ENCODE measurements at places on chromosomes 3 and 15.
A peak's percentile ranks its signal among the peaks of the same experiment; 100 is the strongest.

- H3K4me3 ChIP-seq: peak within 1 kb of the TSS; percentile 42
- no peak within 1 kb of the TSS for H3K27ac ChIP-seq
- H3K4me1 ChIP-seq: peaks cover 2% of the 10 kb centered on the region
- H3K36me3 ChIP-seq: no peaks in the 10 kb centered on the region
- peak; percentile 44 for DNase-seq
- peaks cover 34% of the 10 kb centered on the region for H3K27me3 ChIP-seq
Measured at GRCh38 chr15:89912674-89913396, at the start of gene ARPIN. ARPIN (minus strand) TSS chr15:89912952; CDS start chr15:89912835, 117 bp downstream.

DNA sequence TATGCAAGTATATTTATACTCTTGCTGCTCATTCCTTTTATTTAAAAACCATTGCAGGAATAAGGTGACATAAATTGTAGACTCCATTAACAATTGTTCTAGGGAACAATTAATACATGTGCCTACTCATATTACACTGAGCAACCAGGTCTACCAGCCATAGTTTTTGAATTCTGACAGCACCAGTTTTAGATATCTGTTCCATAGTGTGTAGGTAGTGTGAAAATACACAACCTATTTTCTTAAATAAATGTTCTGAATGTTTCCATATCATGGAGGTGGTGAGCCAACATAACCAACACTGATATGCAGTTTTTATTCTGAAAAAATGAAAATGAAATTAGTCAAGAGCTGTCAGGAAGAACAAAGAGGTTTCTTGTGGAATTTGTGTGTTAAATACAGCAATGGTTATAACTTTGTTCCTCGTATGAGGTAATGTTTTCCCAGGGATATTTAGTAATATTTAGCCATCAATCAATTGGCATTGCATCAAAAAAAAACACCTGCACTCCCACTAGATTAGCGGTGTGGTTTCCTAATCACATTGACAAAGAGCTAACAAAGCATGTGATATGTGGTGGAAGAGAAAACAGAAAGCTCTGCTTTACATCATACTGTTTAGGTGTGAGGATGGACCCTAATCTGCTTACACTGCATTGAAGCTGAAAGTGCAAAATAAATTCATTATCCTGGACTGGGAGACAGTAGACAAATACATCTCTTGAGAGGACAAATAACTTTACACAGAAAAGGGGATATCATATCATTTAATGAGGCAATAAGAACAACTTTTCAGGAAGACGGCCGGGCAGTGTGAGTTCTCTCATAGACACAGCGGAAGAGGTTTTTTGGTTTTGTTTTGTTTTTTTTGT is 369.5 kb upstream of the THBS1 start:
- no peaks in the 10 kb centered on the region for H3K36me3 ChIP-seq
- no peak for DNase-seq
- no peak overlapping the region for H3K4me3 ChIP-seq
- H3K27me3 ChIP-seq: peaks cover 25% of the 10 kb centered on the region

- no peak overlapping the region for H3K27ac ChIP-seq
- no peaks in the 10 kb centered on the region for H3K27me3 ChIP-seq
- no peak overlapping the region for H3K4me3 ChIP-seq
- H3K4me1 ChIP-seq: no peaks in the 10 kb centered on the region
- H3K36me3 ChIP-seq: no peaks in the 10 kb centered on the region
Measured at GRCh38 chr3:21795921-21796320, 44.9 kb upstream of the ZNF385D start.

GRCh38 chr3:175941352-175941751 is 1082.2 kb downstream of the NAALADL2 start:
- no peak overlapping the region for H3K27ac ChIP-seq
- no peaks in the 10 kb centered on the region for H3K36me3 ChIP-seq
- H3K4me3 ChIP-seq: no peak overlapping the region
- no peaks in the 10 kb centered on the region for H3K4me1 ChIP-seq
- no peak for DNase-seq
- H3K27me3 ChIP-seq: no peaks in the 10 kb centered on the region

DNA sequence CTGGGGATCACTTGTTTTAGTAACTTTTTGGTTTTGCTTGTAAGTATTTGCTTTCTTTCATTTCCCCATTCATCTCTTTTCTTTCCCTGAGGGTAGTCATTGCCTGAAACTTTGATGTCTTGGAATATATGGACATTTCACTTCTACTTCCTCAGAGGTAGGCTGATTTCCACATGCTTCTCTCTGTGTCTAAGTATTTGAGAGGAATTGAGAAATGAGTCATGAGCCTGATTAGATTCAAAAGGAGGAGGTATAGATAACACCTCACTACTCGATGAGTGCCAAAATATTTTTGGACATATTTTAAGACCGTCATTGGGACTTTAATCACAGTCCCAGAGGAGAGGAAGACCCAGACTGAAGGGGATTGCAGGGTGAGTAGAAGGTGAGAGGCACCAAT is 480.1 kb upstream of the SGO1 start:
- H3K4me1 ChIP-seq: no peaks in the 10 kb centered on the region
- H3K27ac ChIP-seq: no peak overlapping the region
- no peaks in the 10 kb centered on the region for H3K27me3 ChIP-seq
- H3K36me3 ChIP-seq: no peaks in the 10 kb centered on the region
- no peak overlapping the region for H3K4me3 ChIP-seq

DNA sequence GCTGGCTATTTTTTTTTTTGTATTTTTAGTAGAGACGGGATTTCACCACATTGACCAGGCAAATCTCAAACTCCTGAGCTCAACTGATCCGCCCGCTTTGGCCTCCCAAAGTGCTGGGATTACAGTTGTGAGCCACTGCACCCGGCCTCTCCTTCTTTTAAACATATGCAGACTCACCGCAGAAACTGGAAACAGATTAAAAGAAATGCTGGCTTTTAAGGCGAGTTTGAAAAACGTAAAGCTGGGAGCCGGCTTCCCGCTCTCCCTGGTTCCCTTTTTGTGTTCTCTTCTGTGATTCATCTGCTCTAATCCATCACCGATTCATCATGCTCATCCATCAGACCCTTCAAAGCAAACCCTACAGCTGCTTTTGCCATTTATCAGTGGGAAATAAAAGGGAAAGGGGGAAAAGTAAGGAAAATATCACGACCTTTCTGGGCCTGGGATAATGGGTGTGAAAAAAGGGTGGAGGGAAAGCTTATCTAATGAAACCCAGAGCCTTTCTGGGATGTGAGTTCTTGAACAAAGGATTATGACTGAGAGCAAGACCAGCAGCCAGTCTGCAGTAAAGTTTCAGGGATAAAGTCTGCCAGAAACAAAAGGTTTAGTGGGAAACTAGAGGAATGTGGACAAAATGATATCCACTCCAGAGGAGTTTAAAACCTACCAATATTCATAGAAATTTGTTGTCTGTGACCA is 92.3 kb upstream of the LRIG1 start:
- H3K4me1 ChIP-seq: no peaks in the 10 kb centered on the region
- no peak overlapping the region for H3K27ac ChIP-seq
- DNase-seq: no peak
- peaks cover 11% of the 10 kb centered on the region for H3K27me3 ChIP-seq
- H3K36me3 ChIP-seq: no peaks in the 10 kb centered on the region

DNA sequence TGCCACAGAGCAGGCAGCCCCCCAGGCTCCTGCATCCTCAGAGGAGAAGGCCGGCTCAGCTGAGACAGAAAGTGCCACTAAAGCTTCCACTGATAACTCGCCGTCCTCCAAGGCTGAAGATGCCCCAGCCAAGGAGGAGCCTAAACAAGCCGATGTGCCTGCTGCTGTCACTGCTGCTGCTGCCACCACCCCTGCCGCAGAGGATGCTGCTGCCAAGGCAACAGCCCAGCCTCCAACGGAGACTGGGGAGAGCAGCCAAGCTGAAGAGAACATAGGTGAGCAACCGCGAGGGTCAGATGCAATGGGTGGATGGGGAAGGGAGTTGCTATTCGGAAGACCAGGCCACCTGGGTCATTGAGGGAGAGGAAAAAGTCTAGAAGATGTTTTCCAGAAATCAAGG is 53.0 kb downstream of the GAP43 start:
- H3K27me3 ChIP-seq: peaks cover 52% of the 10 kb centered on the region
- no peaks in the 10 kb centered on the region for H3K36me3 ChIP-seq
- peaks cover 6% of the 10 kb centered on the region for H3K4me1 ChIP-seq
- no peak overlapping the region for H3K27ac ChIP-seq
- H3K4me3 ChIP-seq: no peak overlapping the region

GRCh38 chr3:115040673-115041286 is 106.3 kb downstream of the ZBTB20 start:
- H3K4me1 ChIP-seq: peaks cover 12% of the 10 kb centered on the region
- peak; percentile 32 for DNase-seq
- H3K27ac ChIP-seq: no peak overlapping the region
- no peaks in the 10 kb centered on the region for H3K27me3 ChIP-seq
- H3K4me3 ChIP-seq: no peak overlapping the region

- no peaks in the 10 kb centered on the region for H3K4me1 ChIP-seq
- H3K27ac ChIP-seq: no peak overlapping the region
- no peak overlapping the region for H3K4me3 ChIP-seq
- no peak for DNase-seq
- H3K36me3 ChIP-seq: no peaks in the 10 kb centered on the region
Measured at GRCh38 chr3:102745881-102746280, 311.1 kb downstream of the ZPLD1 start.

GRCh38 chr15:57158997-57159668 is 217.2 kb upstream of the CGNL1 start:
- no peak overlapping the region for H3K4me3 ChIP-seq
- H3K4me1 ChIP-seq: peaks cover 3% of the 10 kb centered on the region
- no peaks in the 10 kb centered on the region for H3K27me3 ChIP-seq
- peaks cover 28% of the 10 kb centered on the region for H3K36me3 ChIP-seq
- DNase-seq: no peak

DNA sequence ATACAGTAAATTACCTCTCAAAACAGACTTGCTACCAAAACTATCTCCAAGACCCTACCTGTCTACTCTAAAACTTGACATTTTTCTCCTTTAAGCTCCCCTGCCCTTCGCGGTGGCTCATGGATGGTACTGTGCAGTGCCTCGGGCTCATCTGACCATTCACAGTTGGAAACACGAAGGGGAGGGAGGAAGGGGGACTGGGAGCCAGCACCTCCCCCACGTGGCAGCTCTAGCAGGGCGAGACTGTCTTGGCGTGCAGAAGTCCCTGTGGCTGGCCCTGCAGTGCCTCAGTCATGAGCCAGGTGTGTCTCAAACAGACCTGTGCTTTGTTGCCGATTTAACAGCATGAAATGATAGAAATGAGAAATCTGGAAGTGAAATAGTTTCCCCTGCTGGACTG is 372.0 kb downstream of the GABRG3 start:
- DNase-seq: no peak
- no peak overlapping the region for H3K4me3 ChIP-seq
- H3K4me1 ChIP-seq: no peaks in the 10 kb centered on the region

DNA sequence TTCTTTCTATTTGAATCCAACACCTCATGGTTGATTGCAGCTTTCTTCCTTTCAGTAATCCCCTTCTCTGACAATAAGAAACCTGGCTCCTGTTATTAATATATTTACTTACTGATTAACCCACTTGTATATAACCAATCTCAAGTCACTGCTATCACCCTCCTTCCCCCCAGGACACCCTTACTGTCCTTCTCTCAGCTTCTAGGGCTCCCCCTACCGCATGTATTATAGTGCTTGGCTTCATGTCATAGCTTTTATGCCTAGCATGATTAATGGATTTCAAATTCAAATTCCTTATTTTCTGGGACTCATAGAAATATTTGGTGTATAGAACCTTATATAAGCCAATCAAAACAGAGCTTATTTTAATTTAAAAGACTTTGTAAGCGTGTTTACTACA is 75.7 kb upstream of the BNIP2 start:
- H3K4me3 ChIP-seq: no peak overlapping the region
- no peaks in the 10 kb centered on the region for H3K27me3 ChIP-seq
- no peaks in the 10 kb centered on the region for H3K36me3 ChIP-seq
- no peak for DNase-seq

- no peaks in the 10 kb centered on the region for H3K36me3 ChIP-seq
- H3K4me3 ChIP-seq: no peak overlapping the region
- no peaks in the 10 kb centered on the region for H3K27me3 ChIP-seq
- peaks cover 4% of the 10 kb centered on the region for H3K4me1 ChIP-seq
- H3K27ac ChIP-seq: no peak overlapping the region
Measured at GRCh38 chr3:61483997-61484396, 77.4 kb upstream of the PTPRG start.

DNA sequence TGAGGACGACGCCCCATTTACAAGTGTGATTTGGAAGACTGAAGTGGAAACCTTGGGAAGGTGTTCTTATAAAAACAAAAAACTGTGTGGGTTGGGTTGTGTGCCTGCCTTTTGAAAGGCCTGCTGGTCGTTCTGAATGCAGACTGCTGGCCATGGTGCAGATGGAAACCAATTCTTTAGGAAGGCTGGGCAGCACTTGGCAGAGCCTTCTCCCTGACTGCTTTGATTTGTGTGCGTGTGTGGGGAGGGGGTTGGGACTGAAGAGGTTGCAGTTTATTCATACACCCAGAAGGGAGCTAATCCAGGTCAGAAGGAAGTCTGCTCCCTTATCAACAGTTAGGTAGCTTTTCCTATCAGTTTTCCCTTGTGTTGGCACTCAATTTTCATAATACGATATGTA is 288.7 kb downstream of the SOX2 start:
- H3K27ac ChIP-seq: no peak overlapping the region
- H3K36me3 ChIP-seq: no peaks in the 10 kb centered on the region
- H3K4me1 ChIP-seq: no peaks in the 10 kb centered on the region
- H3K27me3 ChIP-seq: no peaks in the 10 kb centered on the region
- no peak overlapping the region for H3K4me3 ChIP-seq

DNA sequence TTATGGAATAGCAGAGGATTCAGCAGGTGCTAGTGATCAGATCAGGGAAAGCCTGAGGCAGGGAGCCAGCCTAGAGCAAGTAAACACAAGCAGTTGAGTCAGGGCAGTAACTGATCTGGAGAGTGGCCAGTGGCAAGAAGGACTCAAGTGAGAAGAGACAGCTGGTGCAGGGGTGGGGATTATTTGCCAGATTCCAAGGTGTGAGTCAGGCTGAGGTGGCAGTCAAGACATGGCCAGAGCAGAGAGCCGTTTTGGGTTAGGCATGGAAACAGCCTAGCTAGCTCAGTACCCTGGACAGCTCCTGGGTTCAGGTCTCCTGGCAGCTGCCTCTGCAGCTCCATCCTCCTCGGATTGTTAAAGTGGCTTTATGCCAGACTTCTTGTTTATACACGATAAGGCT is 281.9 kb upstream of the ONECUT1 start:
- no peak overlapping the region for H3K27ac ChIP-seq
- DNase-seq: no peak
- H3K27me3 ChIP-seq: no peaks in the 10 kb centered on the region
- no peak overlapping the region for H3K4me3 ChIP-seq
